ENCODE measurements at places on chromosomes 3 and 15. TPM values are rescaled to one million over a fixed set of nuclear protein-coding genes. Genes with fewer than 3 reads are reported as not detected.

DNA sequence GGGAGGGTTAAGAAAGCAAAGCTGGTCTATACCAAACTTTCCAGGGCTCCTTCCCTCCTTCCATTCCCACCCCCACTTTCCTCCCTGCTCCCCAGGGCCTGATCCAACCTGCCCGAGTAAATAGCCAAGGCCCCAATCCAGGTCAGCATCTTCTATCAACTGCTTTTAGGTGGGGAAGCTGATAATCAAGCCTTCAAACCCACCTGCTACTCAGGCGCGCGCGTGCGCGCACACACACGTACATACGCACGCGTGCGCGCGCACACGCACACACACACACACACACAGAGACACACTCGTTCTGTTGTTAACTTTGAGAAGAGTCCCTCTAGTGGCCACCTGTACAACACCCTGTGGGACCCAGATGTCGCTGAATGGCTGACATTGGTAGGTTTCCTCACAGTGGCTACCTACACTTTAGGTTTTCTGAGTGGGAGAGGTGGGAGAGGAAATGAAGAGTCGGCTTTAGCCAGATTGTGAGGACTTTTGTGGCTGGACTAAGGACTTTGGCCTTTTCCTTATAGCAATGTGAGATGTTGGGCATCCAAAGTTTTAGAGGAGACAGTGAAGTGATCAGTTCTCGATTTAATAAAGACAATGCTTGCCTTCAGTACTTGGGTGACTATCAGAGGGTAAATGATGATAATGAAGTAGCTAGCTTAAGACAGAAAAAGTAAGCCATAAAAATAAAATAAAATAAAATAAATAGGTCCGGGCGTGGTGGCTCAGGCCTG, 179.9 kb upstream of the C2CD4B start:
- H3K4me3 ChIP-seq, result peak overlapping the region; percentile 56
- no peaks in the 10 kb centered on the region for H3K27me3 ChIP-seq
- no peaks in the 10 kb centered on the region for H3K4me1 ChIP-seq
- H3K27ac ChIP-seq, result no peak overlapping the region
- DNase-seq, result no peak

GRCh38 chr15:48366584-48367312, 35.5 kb downstream of the DUT start:
- H3K27me3 ChIP-seq, result no peaks in the 10 kb centered on the region
- no peaks in the 10 kb centered on the region for H3K36me3 ChIP-seq
- H3K27ac ChIP-seq, result no peak overlapping the region

- no peaks in the 10 kb centered on the region for H3K36me3 ChIP-seq
- DNase-seq, result no peak
- H3K27me3 ChIP-seq, result no peaks in the 10 kb centered on the region
Measured at GRCh38 chr15:40307421-40308211, at the start of gene PLCB2. Gene PLCB2 (minus strand): TSS chr15:40307935. CDS start chr15:40307672, 263 bp downstream.

DNA sequence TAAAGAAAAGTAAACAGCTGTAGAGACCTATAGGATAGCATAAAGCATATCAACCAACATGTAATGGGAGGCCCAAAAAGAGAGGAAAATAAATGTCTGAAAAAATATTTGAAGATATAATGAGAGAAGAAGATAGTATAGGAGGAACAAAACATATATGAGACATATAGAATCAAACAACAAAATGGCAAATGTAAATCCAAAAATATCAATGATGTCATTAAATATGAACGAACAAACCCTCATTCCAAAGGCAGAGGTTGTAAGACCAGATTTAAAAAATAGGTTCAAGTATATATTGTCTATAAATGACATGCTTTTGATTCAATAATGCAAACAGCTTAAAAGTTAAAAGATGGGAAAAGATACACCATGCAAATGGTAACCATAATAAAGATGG, 470.4 kb downstream of the AGBL1 start:
- no peaks in the 10 kb centered on the region for H3K36me3 ChIP-seq
- no peaks in the 10 kb centered on the region for H3K4me1 ChIP-seq
- no peak overlapping the region for H3K4me3 ChIP-seq
- H3K27ac ChIP-seq, result no peak overlapping the region

- no peaks in the 10 kb centered on the region for H3K36me3 ChIP-seq
- DNase-seq, result no peak
- H3K27me3 ChIP-seq, result no peaks in the 10 kb centered on the region
- H3K4me3 ChIP-seq, result no peak overlapping the region
- no peak overlapping the region for H3K27ac ChIP-seq
Measured at GRCh38 chr3:104437891-104438290, 928.8 kb upstream of the ALCAM start.

Gene ANKRD28
- total RNA-seq, result 99.2 TPM

DNA sequence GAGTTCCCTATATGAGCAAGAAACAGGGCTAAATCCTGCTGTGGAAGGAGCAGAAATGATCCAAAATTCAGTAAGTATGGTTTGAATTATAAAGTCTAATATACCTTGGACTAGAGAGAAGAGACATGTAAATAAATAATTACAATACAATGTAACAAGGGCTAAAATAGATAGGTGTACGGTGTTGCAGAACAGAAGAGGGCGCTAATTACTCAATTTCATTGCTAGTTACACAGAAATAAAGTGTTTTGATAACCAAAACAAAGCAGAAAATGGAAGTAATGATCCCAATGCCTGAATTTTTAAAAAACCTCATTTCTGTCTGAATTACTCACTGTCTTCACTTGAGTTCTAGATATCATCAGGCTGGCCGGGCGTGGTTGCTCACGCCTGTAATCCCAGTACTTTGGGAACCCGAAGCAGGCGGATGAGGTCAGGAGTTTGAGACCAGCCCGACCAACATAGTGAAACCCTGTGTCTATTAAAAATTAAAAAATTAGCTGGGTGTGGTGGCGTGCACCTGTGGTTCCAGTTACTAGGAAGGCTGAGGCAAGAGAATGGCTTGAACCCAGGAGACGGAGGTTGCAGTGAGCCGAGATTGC, 8.3 kb upstream of the PLCH1 start:
- DNase-seq, result no peak
- no peaks in the 10 kb centered on the region for H3K4me1 ChIP-seq
- H3K27me3 ChIP-seq, result no peaks in the 10 kb centered on the region
- H3K36me3 ChIP-seq, result no peaks in the 10 kb centered on the region

GRCh38 chr15:65287520-65287855, 805 bp upstream of the PARP16 start:
- H3K36me3 ChIP-seq, result no peaks in the 10 kb centered on the region
- H3K27ac ChIP-seq, result peak overlapping the region; percentile 91
- no peaks in the 10 kb centered on the region for H3K4me1 ChIP-seq
- H3K27me3 ChIP-seq, result no peaks in the 10 kb centered on the region
